ENCODE measurements at places on chromosomes 5 and 9. TPM values are rescaled to one million over a fixed set of nuclear protein-coding genes. Genes with fewer than 3 reads are reported as not detected.

DNA sequence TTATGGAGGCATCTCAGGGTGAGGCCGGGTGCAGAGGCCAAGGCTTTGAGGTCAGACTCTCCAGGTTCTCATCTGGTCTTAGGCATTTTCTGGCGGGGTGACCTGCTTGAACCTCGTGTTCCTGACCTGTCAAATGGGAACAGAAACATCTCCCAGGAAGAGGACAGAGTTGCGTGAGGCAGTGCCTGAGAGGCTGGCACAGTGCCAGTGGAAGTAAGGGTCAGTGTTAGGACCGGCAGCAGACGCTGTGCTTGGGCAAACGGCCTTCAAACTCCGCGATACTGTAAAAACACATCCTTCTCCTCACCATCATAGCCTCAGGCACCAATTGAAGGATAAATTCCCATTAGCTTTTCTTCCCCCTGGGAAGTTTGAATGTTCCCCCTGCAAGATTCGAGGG is 55.6 kb upstream of the FCN2 start:
- H3K27me3 ChIP-seq: no peaks in the 10 kb centered on the region
- H3K36me3 ChIP-seq: no peaks in the 10 kb centered on the region
- no peaks in the 10 kb centered on the region for H3K4me1 ChIP-seq
- DNase-seq: no peak

- DNase-seq: no peak
- H3K4me1 ChIP-seq: peaks cover 56% of the 10 kb centered on the region
Observed at GRCh38 chr5:140111859-140112551, 1.9 kb upstream of the PURA start.

DNA sequence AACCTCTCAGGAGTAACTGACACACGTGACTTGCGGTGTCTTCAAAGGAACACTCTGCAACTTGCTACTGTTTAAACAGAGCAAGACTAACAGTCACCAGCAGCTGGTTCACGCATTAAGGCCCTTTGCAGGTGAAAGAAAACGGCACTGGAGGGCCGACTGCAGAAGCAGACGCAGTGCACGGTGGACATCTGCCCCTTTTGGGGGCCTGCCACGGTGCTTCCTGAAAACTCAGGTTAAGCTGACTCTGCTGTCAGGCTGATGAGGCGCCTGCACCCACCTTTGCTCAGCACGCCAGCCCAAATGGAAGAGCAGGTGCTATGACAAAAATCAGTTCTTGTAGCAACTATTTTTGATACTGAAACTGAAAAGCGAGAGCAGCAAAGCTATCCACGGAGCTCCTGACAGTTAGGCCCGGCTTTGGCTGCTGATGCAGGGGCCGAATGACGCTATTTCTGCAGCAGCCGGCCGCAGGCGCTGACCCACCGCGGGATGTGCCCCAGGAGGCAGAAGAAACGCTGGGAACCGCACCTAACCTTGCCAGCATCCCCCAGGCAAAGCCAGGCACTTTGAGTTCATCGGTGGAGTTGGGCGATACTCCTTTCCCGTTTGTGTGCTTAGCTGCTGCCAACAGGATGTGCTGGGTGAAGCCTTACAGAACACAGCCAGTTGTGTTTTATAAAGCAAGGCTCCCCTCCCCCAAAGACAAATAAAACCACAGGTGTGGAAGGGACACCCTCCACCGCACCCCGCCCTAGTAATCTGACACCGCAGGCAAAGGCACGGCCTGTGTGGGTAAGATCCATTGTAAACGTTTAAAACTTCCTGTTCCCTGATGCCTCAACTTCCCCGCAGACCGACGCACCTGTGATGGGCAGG is 21.1 kb upstream of the TERT start:
- peaks cover 61% of the 10 kb centered on the region for H3K4me1 ChIP-seq
- H3K27ac ChIP-seq: peak overlapping the region; percentile 89
- no peaks in the 10 kb centered on the region for H3K27me3 ChIP-seq
- peak; percentile 74 for DNase-seq

DNA sequence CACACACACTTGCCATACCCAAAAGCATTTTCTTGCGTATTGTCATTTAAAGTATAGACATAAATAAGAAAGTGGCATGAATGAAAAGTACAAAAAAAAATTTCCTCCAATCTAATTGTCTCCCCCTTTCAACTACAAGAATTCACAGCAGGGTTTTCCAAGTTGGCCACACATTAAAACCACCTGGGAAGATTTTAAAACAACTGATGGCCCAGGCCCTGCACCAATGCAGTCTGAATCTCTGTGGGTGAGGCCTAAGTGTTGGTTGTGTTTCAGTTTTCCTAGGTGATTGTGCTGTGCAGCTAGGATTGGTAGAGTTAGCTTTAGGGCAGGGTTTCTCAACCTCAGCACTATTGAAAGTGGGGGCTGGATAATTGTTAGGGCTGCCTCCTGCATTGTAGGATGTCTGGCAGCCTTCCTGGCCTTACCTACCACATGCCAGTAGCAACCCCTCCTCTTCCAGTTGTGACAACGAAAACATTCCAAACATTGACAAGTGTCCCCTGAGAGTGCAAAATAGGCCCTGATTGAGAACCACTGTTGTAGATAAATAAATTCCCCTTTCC is 337.1 kb downstream of the KIAA0825 start:
- no peaks in the 10 kb centered on the region for H3K27me3 ChIP-seq
- H3K4me1 ChIP-seq: no peaks in the 10 kb centered on the region
- H3K36me3 ChIP-seq: no peaks in the 10 kb centered on the region
- no peak overlapping the region for H3K4me3 ChIP-seq
- no peak for DNase-seq
- H3K27ac ChIP-seq: no peak overlapping the region

DNA sequence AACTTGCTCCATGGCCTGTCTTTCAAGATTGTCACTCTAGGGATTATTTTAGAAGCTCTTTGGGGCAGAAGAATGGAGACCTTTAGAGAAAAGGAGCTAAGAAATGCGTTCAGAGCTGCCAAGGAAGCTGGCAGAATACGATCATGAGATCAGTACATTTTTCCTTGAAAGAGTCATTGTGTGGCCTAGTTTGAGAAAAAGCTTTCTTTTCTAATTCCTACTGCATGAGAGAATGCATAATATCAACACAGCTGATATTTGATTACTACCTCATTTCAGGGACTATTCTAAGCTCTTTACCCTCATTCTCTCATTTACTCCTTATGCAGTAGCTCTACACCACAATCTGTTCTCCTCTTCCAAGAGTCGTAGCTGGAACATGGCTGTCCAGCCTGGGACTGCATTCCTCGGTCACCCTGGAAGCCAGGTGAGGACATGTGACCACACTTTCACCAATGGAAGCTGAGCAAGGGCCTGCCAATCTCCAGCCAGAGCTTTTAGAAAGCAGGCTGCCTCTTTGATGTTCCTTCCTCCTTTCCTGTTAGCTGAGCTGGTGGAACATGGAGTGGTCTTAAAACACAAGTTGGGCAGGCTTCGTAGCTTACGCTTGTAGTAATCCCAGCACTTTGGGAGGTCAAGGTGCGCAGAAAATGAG is 99.3 kb upstream of the LHFPL2 start:
- DNase-seq: no peak
- H3K4me3 ChIP-seq: no peak overlapping the region
- H3K36me3 ChIP-seq: no peaks in the 10 kb centered on the region
- H3K27ac ChIP-seq: no peak overlapping the region
- H3K27me3 ChIP-seq: no peaks in the 10 kb centered on the region

- peaks cover 11% of the 10 kb centered on the region for H3K36me3 ChIP-seq
- no peak overlapping the region for H3K4me3 ChIP-seq
Observed at GRCh38 chr5:78953092-78953800, 31.9 kb downstream of the ARSB start.

GRCh38 chr9:15295761-15296405 is 11.1 kb downstream of the TTC39B start:
- H3K4me1 ChIP-seq: peaks cover 83% of the 10 kb centered on the region
- H3K4me3 ChIP-seq: peak overlapping the region; percentile 64
- peak; percentile 41 for DNase-seq
- H3K36me3 ChIP-seq: peaks cover 43% of the 10 kb centered on the region
- peak overlapping the region; percentile 94 for H3K27ac ChIP-seq

DNA sequence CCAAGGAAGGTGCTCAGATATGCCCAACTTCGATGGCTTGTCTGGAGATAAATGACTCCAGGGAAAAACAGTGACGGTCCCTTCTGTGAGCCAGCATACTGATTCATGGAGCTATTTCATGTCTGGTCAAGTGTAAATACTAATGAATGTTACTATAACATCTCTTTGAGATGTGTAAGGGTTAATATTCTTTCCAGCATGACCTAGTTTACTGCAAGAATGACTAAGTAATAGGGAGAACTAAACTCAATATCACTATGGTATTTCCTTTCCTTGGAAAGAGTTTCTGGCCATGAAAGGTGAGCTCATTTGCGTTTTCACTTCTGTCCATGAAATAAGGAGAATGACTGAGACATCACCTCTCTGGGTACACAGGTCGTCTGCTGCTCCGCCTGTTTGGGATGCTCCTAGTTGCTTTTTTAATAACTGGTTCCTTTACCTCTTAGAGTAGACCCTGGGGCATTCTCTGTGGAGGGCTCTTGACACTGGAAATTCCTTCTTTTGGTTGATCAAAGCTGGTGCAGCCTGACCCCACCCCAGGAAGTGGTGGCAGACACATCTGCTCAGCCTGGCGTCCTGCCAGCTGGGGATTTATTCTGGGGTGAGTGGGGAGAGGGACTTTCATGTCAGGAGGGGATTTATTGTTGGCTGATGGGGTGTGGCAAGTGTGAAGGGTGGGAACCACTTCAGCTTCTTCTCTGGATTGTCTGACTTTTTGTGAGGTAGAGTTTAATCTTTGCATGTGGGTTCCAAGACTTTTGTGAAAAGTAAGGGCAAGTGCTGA is 250.0 kb upstream of the MPDZ start:
- no peak for DNase-seq
- no peaks in the 10 kb centered on the region for H3K4me1 ChIP-seq
- no peak overlapping the region for H3K4me3 ChIP-seq
- no peak overlapping the region for H3K27ac ChIP-seq
- no peaks in the 10 kb centered on the region for H3K36me3 ChIP-seq

The FYB1 gene
- total RNA-seq: 171 TPM

The SLC1A3 gene
- 0.16 TPM for total RNA-seq

The DND1 gene
- 3.0 TPM for total RNA-seq
